ENCODE measurements at places on chromosomes 1 and 21.

DNA sequence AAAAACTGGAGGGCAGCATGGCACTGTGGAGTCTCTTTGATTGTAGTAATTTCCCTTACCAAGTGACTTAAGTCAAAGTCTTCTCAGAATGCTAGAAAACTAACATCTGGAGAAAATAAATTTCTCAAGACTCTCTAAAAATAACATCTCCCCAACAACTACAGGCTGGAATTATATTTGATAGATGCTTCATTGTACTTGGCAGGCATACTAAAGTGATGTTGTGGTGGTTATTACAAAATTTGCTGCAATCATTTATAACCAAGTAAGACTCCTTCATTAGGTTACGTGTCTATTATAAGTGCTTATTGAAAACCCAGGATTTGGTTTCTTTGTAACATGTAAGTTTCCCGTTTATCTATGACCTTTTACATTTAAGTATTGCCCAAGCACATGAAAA lies 132.9 kb upstream of the NRIP1 start:
- no peak for DNase-seq

- DNase-seq: no peak
Observed at GRCh38 chr21:38241029-38241740, 15.6 kb upstream of the KCNJ15 start.

- no peak for DNase-seq
Observed at GRCh38 chr1:108880850-108881249, 4.1 kb downstream of the GPSM2 start.

DNA sequence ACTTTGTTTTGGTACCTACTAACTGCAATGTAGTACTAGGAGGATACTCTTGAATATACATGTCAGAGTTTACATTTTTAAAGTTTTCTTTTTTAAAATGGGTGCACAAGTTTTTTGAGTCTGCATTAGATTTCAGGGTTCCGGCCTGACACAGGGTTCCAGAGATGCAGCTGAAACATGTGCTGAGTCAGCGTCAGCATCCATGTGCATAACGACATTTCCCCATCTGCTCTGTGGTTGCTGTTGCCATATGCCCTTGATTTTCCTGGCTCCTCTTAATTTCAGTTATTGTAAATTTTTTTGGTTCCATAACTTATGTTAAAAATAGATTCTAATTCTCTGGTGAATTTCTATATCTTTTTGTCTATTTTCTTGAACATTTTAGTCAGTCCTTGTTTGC lies 12.3 kb upstream of the METTL13 start:
- DNase-seq: no peak

DNA sequence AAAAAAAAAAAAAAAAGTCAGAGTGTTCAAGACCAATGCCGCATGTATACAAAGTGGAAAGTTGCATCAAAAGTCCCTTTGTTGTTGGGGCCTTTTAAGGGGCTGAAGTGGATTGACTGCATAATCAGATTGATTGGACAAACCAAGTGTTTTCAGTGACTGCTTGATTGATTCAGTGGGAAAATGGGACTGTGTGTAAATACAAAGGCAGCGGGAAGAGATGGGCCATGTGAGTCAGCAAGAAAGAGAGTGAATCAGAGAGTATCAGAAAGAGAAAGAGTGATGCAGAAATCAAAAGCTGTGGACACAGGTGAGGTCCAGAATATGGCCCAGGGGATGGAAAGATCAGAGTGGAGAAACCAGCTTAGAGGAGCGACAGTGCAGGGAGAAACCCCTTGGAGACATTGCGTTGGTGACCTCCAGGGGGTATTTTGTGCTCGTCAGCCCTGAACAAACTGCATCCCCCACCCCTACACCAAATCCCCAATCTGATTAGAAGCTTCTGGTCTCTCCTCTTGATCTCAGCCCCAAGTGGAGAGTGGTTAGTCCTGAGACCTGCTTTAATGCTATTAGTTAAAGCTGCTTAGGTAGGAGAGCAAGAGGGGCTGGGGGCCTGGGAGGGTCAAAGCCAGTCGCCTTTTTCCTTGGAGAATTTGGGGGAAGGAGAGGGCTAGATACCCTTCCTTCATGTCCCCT lies 5.1 kb upstream of the ETV3L start:
- no peak for DNase-seq

DNA sequence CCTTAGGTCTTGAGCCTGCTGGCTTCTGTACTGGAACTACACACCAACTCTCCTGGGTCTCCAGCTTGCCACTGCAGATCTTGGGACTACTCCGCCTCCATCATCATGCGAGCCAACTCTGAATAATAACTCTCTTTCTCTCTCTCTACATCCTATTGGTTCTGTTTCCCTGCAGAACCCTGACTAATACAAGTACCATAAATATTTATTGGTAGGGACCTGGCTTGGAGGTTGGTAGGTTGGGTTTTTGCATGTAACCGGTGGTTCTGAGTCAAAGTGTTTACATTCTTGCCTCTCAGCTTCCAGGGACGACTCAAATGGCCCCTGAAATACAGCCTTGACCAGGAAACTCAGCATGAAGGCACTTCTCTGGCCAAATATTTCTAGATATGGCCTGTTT lies 110.4 kb downstream of the KCND3 start:
- DNase-seq: no peak

DNA sequence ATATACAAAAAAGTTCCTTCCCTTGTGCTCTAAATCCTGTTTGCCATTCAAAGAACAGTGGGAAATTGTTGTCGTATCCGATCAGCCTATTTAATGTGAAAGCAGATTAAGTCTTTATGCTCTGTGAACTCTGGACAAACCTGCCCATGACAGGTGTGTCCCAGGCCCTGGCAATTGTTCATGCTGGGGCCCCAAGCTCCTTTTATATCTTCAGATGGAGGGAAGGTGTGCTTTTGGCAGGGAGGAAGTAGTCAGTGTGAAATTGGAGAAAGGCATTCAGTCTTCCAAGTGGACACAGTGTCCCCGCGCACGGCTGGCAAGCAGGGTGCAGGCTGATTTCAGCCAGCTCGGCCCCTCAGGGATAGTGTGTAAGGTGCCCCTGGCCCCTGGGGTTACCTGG lies 135.1 kb upstream of the F3 start:
- DNase-seq: no peak

- no peak for DNase-seq
Observed at GRCh38 chr1:30106125-30106524, 617.3 kb downstream of the MATN1 start.

DNA sequence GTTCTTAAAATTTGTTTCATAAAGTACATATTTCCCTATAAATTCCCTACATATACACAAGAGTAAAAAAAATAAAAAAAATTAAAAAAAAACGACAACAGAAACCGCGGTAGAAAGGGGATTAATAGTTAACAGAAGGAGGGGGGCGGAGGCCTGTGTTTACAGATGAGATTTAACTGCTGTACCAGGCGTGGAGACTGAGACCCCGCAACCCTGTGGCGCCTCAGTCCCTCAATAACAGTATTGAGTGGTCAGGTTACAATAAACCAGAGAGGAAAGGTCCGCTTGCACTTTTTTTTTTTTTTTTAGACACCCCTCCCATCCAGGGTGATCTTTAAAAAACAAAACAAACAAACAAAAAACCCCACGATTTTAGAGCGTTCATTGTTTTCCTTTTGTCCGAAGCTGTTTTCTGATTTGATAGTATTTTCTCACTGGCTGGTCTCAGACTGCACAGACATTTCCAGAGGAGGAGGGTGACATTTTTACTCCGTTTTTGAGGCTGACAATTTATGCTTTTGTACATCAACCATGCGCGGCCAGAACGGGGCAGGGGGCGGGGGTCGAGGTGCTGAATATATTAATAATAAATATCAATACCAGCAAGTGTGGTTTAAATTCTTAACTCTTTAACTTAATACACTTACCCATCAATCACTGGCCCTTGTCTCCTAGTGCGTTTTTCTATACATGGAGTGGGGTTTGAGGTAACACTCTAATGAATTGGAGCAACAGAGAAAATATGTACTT lies 1223.9 kb downstream of the BRINP3 start:
- no peak for DNase-seq

DNA sequence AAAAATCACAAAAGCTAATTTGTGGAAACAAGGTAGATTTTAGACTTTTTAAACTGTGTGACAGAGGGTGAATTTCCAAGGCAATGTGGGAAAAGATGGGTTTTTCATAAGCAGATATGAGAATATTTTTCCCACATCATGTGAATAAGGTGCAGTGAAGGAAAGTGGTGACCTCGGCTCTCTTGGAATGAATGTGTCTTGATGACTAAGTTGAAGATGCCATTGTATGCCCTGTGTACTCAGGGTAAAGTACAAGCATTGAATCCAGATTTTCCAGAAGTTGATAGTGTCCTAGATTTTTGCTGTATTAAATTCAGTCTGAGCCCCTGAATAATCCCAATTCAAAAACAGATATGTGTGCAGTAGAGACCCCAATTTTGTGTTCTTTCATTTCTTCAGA lies 442.6 kb upstream of the ADGRL2 start:
- DNase-seq: no peak

- no peak for DNase-seq
Observed at GRCh38 chr1:241888232-241888631, 40.2 kb downstream of the EXO1 start.
